Cerebellum (tissue), 4 donors: ENCODE measurements at places on chromosomes 2 and 18. TPM values are rescaled to one million over a fixed set of nuclear protein-coding genes. Genes with fewer than 3 reads are reported as not detected.

MYO5B gene
- 5.5 TPM for total RNA-seq

UGT1A6 gene
- not detected for total RNA-seq

ACMSD gene
- not detected for total RNA-seq

PRKAG3 gene
- total RNA-seq: not detected

EXOC6B gene
- total RNA-seq: 76.9 TPM

SLC23A3 gene
- 1.3 TPM for total RNA-seq

STARD6 gene
- not detected for total RNA-seq

ABCG5 gene
- total RNA-seq: not detected

LIMS3 gene
- 3.0 TPM for total RNA-seq

FEV gene
- not detected for total RNA-seq

ITGA6 gene
- 30.9 TPM for total RNA-seq

STON1 gene
- total RNA-seq: 11.4 TPM

SLC16A14 gene
- 52.7 TPM for total RNA-seq

DNA sequence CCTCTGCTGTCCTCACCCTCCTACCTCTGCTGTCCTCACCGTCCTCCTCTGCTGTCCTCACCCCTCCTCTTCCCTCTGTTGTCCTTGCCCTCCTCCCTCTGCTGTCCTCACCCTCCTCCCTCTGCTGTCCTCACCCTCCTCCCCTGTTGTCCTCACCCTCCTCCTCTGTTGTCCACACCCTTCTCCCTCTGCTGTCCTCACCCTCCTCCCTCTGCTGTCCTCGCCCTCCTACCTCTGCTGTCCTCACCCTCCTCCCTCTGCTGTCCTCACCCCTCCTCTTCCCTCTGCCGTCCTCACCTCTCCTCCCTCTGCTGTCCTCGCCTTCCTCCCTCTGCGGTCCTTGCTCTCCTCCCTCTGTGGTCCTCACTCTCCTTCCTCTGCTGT is 11.8 kb downstream of the GAD1 start:
- no peak for DNase-seq

- no peak for DNase-seq
These were observed 2.9 kb downstream of the ALPI start for GRCh38 chr2:232458661-232459418.

DNA sequence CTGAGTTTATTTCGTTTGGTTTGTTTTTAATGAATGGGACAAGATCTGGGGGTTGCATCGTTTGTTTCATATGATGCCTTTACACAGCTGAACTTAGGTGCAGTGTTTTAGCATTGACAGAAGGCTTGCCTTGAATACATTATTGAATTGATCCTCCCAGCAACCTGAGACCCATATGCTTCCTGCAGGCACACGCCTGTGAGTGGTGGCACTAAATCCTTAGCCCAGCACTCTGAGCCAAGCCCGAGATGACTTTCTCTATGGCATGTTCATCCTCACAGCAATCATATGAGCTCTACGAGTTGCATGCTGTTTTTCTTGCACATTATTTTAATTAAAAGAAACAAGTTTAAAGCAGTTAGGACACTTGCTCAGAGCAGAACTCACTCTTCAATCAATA is 47.8 kb upstream of the AGAP1 start:
- DNase-seq: no peak

- DNase-seq: no peak
These were observed 122.0 kb downstream of the ZNF521 start for GRCh38 chr18:25229920-25230319.

GRCh38 chr18:48934723-48935432 is 15.9 kb downstream of the SMAD7 start:
- DNase-seq: no peak

GRCh38 chr18:78672862-78673446 is 306.7 kb upstream of the SALL3 start:
- no peak for DNase-seq

GRCh38 chr2:210440206-210440605 is 36.4 kb downstream of the LANCL1 start:
- DNase-seq: no peak

- no peak for DNase-seq
These were observed 279.8 kb downstream of the IKZF2 start for GRCh38 chr2:212871597-212871996.

DNA sequence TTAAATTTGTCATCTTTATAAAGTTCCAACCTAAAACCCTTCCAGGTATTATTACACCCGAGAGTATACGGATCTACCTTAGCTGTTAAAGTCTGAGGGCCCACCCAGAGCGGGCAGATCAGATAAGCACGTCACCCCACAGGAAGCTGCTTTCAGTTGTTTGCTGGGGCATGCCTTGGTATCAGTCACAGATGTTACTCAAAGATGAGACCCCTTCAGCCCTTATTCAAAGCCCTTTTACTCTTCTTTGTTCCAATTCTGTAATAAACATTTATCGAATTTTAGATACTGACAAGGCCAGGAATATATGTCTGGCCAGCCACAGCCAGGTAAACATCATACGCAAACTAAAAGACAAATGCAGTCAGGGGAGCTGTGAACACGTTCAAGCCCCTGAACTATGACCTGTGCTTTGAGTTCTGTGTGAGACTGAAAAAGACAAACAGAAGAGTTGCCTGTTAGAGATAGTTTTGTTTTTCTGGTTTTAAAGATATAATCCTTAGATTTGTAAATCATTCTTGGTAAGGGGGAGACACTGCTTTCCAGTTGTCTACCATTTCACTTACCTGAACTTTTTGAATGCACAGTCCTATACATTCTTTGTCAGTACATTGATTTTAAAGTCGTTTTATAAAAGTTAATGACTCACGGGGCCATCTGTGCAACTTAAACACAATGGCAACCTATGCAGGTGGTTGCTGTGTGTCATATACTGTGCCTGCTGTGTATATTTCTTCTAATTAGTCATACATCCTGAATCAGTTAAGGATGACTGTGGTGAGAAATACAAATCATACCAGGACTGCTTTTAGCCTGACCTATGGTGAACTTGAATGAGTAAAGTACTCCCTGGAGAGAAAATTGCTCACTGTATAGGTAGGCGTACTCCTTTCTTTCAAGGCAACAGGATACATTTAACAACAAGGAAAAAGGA is 100.5 kb upstream of the ITPRID2 start:
- no peak for DNase-seq

DNA sequence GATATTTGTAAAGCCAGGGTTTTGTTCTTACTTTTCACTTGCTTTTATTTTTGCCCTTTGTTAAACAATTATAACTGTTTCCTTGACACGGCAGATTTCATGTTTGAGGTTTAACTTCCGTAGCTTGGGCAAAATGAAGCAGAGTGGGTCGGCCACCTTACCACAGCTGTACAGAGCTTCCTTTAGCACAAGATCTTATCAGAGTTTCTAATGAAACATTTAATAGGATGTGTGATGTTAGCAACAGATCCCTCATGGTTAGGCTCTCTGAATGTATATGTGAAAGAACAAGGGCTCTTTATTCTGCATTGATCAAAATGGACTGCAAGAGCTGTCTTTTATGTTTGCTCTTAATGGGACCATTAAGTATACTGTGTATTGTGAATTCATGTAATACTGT is 22.3 kb downstream of the RNF125 start:
- no peak for DNase-seq

GRCh38 chr2:197398913-197399312 is 35.9 kb downstream of the SF3B1 start:
- DNase-seq: no peak

DNA sequence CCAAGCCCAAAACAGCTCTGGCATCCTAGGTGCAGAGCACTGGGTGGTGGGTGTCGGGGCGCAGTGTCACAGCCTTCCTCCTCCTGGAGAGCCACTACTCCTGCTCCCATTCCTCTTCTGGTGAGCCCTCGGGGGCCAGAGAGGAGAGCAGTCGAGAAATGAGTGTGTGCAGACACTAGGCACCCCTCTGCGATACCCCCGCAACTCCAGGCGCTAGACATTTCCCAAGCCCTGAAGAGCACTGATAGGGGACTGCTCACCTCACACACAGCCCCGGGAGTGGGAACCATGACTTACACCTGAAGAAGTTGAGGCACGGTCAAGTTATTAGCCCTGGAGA is 54.2 kb downstream of the FAM168B start:
- no peak for DNase-seq

- DNase-seq: no peak
These were observed 29.4 kb downstream of the SDC1 start for GRCh38 chr2:20195431-20196033.

DNA sequence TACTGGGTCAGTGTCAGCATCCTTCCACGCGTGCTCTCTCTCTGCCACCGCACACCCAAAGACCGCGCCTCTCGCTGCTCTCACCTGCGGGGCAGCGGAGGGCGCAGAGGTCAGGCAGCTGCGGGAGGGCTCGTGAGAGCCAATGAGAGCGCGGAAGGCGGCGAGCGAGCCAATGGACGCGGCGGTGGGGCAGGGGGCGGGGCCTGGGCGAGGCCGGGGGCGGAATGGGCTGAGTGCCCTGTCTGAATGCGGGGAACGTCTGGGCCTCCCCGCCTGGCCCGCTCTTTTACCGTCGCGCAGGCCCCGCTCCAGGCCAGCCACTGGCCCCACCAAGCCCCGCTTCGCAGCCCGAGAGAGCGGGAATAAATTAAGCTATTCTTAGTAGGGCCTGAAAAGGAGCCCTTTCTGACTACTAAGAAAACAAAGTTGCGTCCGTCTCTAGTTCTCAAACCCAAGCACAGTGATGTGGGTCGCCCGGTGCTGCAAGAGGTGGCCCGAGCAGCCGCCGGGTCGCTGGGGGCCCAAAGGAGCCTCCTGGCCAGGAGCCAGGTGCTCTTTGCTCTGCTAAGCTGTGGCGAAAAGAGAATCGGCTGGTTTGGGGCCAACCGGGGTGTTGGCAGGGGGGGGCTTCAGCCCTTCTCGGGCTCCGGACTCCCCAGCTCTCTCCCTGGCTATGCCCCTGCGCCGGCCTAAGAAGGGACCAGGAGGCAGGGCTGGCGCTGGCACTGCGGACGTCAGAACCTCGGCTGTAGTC is 81.1 kb upstream of the GLI2 start:
- DNase-seq: no peak

- no peak for DNase-seq
These were observed 811.3 kb downstream of the CNTNAP5 start for GRCh38 chr2:124836416-124836815.

DNA sequence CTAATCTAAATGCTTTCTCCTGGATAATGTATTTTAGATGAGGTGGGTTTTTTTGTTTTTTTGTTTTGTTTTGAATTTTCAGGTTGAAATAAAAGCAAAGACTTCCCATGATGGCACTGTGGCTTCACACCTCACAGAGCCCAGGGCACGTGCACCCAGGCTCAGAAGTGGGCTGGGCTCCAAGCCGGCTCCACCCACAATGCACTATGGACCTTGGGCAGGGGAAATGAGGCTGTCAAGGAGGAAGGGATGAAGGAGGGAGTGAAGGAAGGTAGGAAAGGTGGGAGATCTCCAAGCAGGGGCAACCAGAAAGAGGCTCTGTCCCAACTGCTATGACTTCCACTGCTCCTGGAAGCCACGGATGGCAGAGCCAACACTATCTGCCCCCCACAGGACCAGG is 60.4 kb downstream of the BIN1 start:
- no peak for DNase-seq

GRCh38 chr2:237647176-237648015 is 20.0 kb downstream of the LRRFIP1 start:
- no peak for DNase-seq

GRCh38 chr2:154507186-154507585 is 191.3 kb upstream of the KCNJ3 start:
- no peak for DNase-seq

DNA sequence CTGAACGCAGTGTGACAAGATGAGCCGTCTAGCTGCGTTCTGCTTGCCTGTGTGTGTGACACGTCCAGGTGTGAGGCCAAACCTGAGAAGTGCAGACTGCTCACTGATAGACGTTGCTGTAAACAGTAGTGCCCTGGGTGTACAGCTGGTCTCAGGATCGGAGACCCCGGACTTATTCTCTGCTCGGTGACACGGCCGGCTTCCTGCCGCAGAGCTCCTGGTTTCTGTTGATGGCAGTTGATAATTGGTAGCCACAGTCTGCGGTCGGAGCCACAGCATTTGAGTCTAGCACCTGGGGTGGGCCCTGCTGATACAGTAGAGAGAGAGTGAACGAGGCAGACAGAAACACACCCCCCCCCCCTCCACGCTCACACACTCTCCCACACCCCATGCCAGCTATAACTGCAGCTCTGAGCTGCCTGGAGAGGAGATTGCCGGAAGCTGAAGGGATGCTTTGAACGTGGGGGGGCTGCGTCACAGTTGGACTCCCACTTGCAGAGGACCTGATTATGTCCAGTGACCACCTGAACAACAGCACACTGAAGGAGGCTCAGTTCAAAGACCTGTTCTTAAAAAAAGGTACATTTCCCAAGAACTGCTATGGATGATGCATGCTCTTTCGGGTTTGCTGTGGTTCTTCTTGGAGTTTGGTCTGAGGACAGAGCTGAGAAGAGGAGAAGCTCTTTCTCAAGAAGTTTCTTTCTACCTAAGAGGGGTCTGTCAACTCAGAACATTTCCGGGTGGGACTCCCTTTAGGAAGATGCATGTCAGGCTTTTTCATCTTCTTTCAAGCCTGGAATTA is 114.0 kb downstream of the FAM210A start:
- DNase-seq: peak; percentile 30

- DNase-seq: no peak
These were observed 414.4 kb upstream of the ACVR2A start for GRCh38 chr2:147430408-147430807.

DNA sequence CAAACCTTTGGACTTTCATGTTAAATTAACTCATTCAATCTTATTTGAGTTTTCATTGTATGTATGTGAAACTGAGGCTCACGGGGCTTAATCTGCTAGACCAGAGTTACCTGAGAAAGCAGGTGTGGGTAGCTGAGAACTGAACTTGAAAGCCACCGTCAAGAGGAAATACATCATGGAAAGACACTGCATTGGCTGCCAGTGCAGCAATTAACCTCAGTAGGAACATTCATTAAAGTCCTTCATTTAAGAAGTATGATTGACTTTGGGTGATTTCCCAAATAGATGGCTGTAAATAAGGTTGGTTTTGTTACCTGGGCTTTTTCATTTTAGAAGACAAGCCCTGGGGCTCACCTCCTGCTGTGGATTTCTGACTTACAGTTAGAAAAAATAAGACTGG is 36.5 kb upstream of the MGAT5 start:
- no peak for DNase-seq

DNA sequence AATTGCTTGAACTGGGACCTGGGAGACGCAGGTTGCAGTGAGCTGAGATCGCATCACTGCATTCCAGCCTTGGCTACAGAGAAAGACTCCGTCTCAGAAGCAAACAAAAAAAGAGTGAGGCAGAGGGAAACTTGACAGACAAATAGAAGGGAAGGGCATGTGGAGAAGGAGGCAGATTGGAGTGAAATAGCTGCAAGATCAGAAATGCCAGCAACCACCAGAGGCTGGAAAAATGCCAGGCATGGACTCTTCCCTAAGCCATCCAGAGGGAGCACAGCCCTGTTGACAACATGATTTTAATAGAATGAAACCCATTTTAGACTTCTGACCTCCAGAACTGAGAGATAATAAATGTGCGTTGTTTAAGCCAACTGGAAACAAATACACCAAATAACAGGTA is 447.2 kb upstream of the SPHKAP start:
- DNase-seq: peak; percentile 55
